ENCODE measurements at places on chromosomes 7 and 10.

GRCh38 chr10:34507217-34507616 lies 307.9 kb downstream of the PARD3 start:
- DNase-seq = no peak

- no peak for DNase-seq
Measured at GRCh38 chr10:23442936-23443335, 4.1 kb downstream of the OTUD1 start.

DNA sequence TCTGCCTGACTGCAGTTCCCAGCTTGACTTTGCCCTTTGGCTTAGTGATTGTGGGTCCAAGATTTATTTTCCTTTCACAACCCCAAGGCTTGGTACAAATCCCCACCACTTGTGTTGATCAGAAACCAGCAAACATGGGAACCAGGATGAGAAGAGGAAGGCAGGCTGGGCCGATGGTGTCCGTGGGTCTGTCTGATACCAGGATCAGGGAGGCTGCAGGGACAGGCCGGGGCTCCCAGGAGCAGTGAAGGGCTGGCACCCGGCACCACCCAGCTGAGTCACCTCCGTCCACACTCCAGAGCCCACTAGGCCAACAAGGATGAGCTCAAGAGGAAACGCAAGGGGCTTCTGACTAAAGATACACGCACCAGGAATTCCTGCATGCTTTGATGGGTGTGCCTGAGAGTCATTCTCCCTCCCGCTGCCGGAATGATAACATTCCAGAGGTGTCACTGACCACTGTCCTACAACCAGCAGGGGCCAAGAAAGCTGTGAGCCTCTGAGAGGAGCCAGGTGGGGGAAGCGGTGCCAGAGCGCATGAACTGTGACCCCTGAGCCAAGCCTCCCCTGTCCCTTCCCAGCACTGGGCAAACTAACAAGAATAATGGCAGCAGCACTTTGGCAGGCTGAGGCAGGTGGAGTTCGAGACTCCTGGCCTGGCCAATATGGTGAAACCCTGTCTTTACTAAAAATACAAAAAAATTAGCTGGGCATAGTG lies 29.2 kb upstream of the PROSER2 start:
- no peak for DNase-seq

DNA sequence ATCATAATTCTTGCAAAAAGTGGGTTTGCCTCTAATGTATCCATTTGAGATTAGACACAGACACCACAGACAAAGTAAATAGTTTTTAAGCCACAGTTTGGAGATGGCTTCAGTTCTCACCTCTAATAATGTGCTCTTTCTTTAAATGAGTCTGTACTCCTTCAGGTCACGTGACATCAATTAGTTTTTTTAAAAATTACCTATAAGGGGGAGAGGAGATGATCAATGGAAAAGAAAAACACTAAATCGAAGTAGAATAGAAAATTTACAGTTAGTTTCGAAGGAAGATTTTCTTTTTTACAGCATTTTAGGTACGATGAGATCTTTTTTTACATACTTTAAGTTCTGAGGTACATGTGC lies 849.2 kb downstream of the KCNMA1 start:
- DNase-seq = no peak

- DNase-seq = no peak
Measured at GRCh38 chr7:101674439-101674838, 45.3 kb upstream of the MYL10 start.

GRCh38 chr7:152759949-152760853 lies 649 bp downstream of the ACTR3B start:
- DNase-seq = peak; percentile 7
